ENCODE measurements at places on chromosomes 1 and 21.

DNA sequence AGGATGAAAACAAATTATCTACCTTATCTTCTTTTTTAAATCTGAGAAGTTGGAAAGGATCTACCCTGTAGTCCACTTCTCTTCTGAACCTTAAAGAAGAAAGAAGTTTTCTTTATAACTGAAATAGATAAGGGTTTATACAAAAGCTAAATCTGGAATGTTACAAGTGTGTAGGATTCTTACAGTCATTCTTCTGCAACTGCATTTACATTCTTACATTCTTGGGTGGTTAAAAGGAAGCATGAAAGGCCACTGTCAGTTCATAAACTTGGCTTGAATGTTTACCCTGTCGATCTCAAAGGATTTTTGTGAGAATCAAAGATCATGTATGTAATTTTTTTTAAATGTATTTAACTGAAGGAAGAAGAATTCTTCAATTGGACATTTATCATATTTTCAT is 142.1 kb upstream of the BRINP3 start:
- no peak for DNase-seq

- DNase-seq = no peak
Measured at GRCh38 chr1:78687914-78688313, 38.3 kb downstream of the IFI44 start.

DNA sequence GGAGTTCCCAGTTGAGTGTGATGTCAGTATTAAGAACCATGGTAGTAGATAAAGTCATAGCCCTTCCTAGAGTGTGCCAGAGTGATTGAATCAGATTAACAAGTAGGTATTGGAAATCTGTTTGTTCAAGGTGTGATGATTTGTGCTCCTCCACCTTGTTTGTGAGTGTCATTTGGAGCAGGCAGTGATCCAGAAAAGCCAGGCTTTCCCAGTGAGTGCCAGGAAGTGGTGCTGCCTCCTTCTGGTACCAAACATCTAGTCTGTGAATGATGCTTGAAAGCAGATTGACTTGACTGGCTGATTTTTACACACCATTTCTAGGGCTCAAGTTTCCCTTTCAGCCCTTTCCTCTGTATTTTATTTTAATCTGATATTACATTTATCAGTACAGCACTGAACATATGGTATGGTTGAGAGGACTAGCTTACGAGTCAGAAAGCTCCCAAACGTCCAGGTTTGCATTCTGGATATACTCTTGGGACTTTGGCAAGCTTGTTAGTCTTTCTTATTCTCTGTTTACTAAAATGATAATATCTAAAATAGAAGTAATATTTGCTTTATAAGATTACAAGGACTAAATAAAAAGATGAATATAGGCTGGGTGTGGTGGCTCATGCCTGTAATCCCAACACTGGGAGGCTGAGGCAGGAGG is 100.7 kb downstream of the PATJ start:
- peak; percentile 3 for DNase-seq

GRCh38 chr1:63721531-63722189 is 52.2 kb upstream of the ROR1 start:
- peak; percentile 25 for DNase-seq
